ENCODE measurements at places on chromosomes 5 and 9.

DNA sequence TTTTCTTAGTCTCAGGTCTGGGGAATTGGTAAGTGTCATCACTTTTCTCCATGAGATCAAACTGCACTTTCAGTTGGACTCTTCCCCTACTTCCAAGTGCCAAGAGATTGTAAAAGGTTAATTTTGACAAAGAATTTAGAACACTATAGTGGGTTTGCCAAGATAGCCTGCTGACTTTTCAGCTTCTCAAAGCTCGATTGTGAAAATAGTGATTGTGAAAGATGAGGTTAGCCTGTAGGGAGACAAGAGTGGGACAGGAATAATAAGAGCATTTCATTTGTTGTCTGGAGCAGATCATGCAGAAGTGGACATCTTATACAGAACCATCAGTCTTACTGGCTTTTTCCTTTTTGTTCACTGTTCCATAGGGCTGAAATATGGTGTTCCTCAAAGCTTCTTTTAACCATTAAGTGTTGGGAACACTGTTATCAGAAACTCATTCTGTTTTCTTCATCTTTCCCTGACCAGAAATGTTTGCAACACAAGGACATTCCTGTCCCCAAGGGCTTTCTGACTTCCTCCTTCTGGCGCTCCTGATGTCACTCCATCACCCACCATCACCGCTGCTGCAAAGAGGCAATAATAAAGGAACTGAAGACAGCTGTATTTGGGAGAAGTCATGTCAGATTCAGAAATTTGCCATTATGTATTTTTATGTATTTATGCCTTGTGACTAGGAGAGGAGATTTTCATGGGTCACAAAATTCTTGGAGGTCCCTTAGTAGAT is 11.6 kb upstream of the SPTAN1 start:
- peak; percentile 74 for DNase-seq

DNA sequence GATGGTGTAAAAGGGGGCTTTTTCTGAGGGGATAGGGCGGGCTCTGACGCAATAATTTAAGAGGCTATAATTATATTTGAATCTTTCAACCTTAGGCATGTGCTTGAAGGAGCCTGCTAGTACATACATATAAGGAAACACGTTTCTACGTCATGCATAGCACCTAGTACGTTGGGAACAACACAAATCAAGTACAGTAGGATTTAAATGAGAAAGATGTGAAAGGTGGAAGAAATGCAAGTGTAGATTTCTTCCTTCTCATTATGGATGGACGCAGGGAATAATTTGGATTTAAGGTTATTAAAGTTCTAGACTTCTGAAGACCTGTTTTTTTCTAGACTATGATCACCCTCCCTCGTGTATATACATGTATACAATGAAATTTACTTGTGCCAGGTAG is 927 bp upstream of the CDO1 start:
- DNase-seq, result no peak

DNA sequence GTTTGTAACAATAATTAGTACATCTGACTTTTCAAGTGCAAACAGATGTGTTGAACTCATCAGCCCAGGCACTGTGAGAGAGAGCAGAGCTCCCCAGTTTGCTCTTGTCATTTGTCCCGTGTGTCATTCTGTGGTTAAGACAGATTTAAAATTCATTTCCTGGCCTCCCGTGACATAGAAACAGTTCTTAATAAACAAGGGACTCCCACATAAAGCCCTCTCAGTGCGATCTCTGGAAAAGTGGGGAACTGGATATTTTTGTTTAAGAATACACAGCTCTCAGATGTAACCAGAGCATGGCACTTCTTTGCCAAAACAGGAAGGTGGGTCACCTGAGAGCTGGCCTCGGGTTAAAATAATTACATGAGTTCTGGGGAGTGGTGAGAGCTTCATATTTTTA is 58.6 kb downstream of the PRKACG start:
- DNase-seq, result no peak

- no peak for DNase-seq
These were observed 253.8 kb downstream of the EBF1 start for GRCh38 chr5:158845941-158846340.

DNA sequence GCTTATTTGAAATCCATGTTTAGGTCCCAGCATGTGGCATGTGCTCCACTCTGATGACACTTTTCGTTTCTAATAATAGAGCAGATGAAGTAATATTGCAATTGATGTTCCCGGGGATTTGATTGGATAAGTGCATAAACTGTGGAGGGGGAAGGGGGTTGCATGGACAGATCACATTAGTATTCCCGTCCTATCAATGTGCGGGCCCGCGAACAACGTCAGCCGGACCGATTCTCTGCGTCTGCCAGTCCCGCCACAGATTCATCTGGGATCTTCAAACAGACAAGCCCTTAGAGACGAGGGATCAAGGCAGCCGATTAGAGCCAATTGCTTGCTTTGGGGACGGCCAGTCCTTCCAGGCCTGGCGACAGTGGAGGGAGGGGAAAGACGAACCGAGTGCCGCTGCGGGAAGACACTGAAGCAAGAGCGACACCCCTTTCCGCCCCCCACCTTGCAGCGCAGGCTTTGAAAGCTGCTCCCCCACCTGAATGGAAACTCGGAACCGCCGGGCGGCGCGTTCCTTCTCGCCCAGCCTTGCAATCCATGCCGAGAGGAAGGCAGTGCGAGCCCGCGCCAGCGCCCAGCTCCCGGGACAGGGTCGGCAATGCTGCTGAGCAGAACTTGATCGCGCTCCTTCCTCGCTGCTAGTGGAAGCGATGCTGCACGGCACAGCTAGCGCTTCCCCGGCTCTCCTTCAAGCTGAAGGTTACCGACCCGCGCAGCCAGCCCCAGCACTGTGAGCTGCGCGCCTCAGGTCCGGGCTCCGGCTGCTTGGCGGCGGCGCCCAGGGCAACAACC is at the start of gene RGS7BP:
Gene RGS7BP, plus strand, starts transcription at position 247 of the 798 bp plus-strand sequence. CDS start 610 bp downstream, outside the sequence.
- no peak for DNase-seq

DNA sequence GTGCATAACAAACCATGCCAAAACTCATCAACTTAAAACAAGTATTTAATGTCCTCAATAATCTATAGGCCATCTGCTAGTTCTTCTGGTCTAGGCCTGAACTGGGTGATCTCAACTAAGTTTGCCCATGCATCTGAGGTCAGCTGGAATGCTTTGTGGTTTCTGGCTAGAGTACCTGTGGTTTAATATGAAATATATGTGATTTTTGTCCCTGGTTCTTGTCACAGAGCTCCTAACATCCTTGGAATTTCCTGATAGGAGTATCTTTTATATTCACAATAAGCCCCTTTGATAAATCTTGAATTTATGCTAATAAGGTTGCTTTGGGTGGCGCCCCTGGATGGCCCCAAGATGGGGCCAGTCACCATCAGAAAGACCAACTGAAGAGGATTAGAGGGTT is 535.9 kb downstream of the DNAH5 start:
- no peak for DNase-seq

- DNase-seq, result no peak
These were observed 25.5 kb downstream of the CWC27 start for GRCh38 chr5:64794053-64794770.
